Ureter (tissue), 1 donor: ENCODE measurements at places on chromosomes 11 and 22. TPM values are rescaled to one million over a fixed set of nuclear protein-coding genes. Genes with fewer than 3 reads are reported as not detected.

DNA sequence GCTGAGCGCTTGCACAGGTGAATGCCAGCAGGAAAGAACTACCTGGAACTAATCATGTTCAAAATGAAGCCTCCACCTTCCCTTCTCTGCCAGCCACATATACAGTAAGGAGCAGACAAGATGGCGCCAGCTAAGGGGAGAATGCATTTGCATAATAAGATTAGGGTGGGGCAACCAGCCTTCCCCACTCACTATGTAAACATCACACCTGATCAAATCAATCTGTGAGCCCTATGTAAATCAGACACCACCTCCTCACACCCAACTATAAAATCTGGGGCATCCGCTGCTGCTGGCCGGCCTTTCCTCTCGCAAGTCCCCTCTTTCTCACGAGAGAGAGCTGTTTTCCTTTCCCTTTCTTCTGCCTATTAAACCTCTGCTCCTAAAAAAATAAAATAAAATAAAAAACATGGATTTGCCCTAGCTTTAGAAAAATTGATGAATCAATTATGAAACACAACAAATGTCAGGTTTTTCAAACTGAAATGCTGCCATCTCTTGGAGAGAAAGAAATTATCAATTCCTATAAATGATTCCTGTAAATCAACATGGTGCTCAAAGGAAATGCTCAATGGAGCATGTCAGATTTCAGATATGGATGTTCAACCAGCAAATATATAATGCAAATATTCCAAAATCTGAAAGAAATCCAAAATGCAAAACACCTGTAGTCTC, 108.9 kb downstream of the SGSM3 start:
- DNase-seq = no peak

DNA sequence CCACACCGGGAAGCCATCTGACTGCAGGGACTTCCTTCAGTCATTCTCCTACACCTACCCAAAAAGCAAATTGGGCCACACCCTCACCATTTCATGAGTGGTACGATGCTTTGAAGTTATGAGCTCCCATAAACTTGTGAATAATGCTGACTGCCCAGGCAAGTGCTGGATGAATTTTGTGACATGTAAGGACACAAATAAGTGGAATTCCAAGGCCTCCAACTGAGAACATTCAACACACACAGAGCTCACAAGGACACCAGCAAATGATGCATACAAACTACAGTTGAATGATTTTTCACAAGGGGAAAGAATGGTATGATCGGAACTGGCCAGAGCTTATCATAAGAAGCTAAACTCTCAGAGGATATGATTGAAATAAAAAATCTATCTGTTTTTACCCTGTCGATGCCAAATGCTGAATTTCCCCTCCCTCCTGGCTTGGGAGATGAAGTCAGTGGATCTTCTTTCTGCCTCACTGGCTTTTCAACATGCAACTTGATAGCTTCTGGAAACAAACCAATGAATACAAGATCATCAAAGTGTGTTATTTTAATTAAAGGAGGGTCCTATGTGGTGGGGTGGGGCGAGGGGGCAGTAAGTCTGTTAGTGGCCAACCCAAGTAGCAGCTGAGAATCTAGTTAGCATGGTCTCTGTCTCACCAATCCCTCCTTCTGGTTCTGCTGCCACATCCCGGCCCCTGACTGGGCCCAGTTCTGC, 123.8 kb downstream of the WT1 start:
- no peak for DNase-seq

- DNase-seq = no peak
Measured at GRCh38 chr11:65388731-65389130, 2.3 kb downstream of the FRMD8 start.

DNA sequence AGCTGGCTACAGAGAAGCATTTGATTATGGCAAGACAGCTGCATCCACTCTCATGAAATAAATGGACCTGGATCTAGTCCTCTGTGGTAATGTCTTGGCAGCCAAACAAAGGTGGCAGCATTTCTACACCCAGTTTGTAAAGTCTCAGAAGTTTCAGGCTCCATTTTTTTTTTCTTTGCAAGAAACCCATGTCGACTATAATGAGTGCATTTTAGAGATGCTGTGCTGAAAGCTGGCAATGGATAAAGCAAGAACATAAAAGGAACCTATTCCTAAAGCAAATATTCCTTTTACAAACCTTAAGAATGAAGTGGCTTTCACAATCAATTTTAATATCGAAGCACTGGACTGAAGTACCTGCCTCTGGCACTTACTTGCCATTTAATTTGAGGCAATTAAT, 33.5 kb downstream of the THAP12 start:
- no peak for DNase-seq

GRCh38 chr11:9533736-9534473, 39.6 kb upstream of the WEE1 start:
- DNase-seq = no peak

DNA sequence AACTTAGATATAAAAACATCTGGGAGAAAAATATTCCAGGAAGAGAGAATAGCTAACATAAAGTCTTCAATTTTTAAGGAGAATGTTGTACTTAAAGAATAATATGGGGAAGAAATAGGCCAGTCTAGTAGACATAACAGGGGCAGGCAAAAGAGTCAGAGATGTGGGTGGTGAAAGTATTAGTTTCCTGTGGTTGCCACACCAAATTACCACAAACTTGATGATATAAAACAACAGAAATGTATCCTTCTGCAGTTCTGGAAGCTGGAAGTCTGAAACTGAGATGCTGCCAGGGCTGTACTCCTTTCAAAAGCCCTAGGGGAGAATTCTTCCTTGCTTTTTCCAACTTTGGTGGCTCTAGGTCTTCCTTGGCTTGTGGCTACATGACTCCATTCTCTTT, 1309.7 kb downstream of the LRRC4C start:
- no peak for DNase-seq

GRCh38 chr11:12117200-12117599, 6.8 kb downstream of the MICAL2 start:
- DNase-seq = no peak

GRCh38 chr11:91066456-91067047, 843.7 kb upstream of the CHORDC1 start:
- DNase-seq = no peak

DNA sequence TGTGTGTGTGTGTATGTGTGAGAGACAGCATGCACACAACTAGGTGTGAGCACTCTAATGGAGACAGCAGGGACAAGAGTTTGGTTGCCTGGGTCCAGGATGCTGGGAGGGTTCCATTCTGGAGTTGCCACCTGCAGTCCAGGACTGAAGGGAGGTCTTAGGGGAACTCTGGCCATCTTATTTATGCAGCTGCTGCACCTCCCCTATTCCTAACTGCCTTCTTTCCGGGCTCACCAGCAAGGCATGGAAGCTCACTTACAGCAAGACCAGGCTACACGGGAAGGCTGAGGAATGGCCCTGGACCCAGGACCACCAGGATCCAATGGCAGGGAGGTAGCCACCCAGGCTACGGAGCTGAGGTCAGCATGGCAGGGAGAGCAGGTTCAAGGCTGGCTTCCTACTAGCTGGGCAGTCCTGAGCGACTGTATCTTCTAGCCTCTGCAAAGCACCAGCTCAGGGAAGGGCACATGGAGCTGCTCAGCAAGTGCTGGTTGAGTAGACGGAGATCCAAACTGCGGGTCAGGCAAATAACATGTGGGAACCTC, 42.2 kb upstream of the B3GAT1 start:
- DNase-seq = no peak

DNA sequence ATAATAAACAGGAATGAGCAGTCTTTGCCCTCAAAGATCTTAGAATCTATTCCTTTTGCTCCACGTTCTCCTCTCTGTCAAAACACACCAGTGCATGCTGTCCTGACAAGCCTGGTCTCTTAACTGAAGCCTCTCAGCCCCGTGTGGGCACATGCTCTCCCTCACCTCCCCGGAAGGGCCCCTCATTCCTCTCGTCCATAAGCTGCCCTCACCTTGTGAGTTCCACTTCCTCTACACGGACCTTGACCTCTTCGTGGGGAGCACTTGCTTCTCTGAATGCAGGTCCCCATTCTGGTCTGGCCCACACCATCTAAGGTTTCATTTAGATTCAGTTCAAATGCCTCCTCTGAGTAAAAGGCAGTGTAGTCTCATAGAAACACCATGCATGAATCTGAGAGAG, 412.3 kb upstream of the SYN3 start:
- DNase-seq = no peak

GRCh38 chr11:125918140-125918840, 14.0 kb downstream of the DDX25 start:
- no peak for DNase-seq

GRCh38 chr22:33844273-33844672, 76.0 kb downstream of the LARGE1 start:
- no peak for DNase-seq

DNA sequence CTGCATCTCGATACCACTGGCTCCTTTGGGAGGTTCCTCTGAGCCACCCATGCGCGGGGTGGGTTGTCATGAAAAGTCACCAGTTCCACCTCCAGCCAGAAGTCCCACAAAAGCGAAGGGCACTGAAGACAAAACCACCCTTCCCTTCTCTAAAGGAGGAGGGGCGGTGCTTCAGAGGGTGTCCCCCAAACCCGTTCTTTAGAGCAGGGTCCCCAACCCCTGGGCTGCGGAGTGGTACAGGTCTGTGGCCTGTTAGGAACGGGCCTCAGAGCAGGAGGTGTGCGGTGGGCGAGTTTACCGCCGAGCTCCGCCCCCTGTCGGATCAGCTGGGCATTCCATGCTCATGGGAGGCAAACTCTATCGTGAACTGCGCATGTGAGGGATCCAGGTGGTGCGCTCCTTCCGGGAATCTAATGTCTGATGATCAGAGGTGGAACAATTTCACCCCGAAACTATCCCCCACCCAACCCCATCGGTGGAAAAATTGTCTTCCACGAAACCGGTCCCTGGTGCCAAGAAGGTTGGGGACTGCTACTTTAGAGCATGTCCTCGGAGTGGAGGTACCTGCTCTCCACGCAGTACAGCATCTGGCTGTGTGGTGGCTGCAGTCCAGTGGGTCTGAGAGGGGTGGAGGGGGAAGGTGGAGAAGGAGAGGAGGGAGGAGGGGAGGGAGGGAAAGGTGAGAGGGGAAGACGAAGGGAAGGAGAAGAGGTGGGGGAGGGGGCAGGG, 72.9 kb upstream of the SEPTIN5 start:
- no peak for DNase-seq

DNA sequence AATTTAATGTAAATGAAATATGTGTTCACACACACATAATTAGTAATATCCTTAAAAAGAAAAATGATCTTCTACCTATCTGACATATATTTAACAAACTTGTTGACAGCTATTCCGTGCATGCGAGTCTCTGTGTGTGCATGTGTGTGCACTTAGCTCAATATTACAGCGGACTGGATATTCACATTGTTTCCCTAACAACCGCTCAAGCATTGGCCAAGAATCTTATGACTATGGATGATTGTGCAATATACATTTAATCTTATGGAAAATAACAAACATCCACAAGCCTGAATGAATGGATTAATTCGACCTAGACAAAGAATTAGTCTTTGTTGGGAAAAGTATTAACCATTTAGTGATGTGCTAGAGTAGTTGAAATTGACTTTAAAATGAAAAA, 1078.6 kb downstream of the LRRC4C start:
- no peak for DNase-seq

DNA sequence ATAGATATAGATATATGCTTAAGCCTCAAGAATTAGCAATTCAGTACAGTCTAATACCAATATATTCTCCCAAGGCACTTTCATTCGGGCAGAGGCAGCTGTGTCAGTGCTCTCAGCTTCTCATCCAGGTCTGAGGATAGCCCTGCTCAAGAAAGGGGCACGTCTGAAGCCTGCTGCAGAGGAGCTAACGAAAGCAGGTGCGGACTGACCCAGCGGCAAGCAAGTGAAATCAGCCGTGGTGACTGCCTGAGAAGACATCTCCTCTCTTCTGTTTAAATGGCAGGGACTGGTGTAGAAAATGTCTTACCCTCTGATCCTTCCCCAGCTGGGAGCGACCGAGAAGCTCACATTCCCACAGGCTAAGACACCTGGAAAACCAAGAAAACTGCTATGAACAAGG, 468.6 kb downstream of the BRD1 start:
- DNase-seq = no peak

DNA sequence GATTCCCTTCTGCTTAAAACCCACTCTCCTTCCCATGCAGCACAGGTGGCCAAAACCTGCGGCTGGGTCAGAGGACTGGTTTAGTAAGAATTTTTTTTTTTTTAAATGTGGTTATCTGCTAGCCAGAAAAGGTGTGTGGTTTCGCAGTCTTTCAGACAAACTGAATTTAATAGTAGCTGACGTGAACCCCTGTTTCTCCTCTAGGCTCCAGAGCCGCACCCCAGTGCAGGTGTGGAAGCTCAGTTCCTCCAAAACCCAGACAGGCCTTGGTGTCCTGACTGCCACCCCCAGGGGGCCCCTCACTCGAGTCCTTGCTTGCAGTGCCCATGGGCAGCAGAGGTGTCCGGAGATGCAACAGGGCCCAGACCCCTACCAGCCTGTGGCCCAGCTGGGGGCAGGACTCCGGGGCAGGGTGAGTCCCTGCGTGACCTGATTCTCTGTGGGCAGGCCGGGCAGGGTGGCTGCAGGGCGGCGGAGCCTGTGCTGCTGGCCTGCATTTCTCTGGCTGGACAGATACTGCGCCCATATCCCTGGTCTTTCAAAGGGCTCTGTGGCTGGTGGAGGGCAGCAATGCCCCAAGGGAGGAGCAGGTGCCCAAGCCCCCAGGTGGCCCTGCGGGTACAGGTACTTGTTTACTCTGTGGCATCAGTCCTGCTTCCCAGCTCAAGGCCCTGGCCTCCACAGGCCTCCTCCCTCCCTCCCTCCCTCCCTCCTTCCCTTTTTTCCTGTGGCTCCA, 15.2 kb downstream of the KCNQ1 start:
- DNase-seq = no peak

GRCh38 chr22:22968366-22968765, 80.8 kb downstream of the IGLL5 start:
- DNase-seq = no peak

GRCh38 chr22:36990457-36990856, 28.8 kb downstream of the TST start:
- no peak for DNase-seq

DNA sequence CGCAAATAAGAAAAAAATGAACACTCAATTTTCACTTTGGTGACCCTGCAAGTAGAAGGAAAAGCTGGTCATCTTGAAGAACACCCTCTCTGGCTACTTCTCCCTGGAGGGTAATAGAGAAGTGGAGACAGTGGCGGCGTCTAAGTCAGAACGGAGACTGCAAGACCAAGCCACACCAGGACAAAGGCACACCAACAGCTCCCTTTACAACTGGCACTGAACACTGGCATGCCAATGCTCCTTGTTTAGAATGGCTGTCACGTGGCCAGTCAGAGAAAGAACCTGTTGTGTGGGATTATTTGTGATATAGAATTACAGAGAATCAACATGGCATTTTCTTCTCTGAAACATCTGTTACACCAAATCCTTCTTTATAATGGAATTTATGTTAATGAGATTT, 61.3 kb upstream of the YPEL1 start:
- no peak for DNase-seq

Gene C11orf86
- not detected for total RNA-seq

Gene TPP1
- total RNA-seq = 60.0 TPM

Gene PATE4
- not detected for total RNA-seq

Gene LRRC55
- total RNA-seq = not detected

Gene NRIP3
- 2.4 TPM for total RNA-seq

Gene NPTXR
- total RNA-seq = 27.0 TPM

Gene EXPH5
- total RNA-seq = 19.5 TPM

Gene SLC17A6
- total RNA-seq = not detected

Gene RIMBP3C
- 0.29 TPM for total RNA-seq

Gene TYR
- not detected for total RNA-seq
